ENCODE measurements at places on chromosomes 12 and 14.

GRCh38 chr12:115869604-115870003 lies 407.9 kb downstream of the MED13L start:
- no peak for DNase-seq

- no peak for DNase-seq
Observed at GRCh38 chr12:110253176-110253575, 27.9 kb upstream of the ATP2A2 start.

GRCh38 chr14:102490456-102490855 lies 19.1 kb downstream of the ANKRD9 start:
- no peak for DNase-seq

DNA sequence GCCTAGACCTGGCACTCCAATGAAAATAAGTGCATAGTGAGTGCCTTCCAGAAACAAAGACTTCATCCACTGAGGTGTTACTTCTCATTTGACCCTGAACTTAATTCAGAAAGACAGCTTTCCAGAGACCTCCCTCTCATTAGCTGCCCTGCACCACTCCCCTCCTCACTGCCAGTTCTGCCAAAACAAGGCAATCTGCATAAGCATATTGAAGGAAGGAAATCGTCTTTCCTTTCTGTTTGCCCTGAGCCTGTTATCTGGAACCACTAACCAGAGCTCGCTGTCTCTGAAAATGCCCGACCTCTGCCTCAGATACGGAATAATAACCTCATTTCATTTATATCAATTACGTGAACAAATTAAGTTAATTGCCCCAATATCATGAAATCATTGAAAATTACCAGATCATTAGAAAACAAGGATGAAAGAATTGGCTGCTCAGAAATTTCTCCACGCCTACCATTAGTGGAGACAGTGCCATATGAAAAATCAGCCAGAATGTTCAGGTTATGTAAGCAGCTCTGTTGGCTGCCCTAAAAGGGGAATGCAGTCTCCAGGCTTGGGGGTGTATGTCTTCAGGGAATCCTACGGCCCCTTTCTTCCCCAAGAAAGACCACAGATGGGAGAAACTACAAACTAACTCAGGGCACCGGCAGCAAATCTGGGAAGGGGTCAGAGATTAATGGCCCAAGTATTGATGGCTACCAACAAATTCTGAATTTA lies 149.9 kb upstream of the FKBP4 start:
- DNase-seq = peak; percentile 29

DNA sequence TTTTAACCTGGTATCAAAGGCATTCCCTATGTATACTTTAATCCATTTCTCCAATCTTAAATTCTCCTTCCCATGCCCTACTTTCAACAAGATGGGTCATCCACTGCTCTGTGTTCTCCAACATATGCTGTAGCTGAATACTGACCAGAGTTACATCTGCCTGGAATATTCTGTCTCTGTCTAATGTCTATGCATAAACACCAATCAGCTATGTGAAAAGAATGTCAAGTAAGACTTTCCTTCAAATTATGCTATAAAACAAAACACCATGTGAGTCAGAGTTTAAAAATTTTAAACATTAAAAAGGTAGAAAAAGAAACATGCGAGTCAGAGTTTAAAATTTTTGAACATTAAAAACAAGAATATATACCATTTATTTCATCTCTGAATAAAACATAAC lies 19.3 kb downstream of the NT5DC3 start:
- DNase-seq = no peak

DNA sequence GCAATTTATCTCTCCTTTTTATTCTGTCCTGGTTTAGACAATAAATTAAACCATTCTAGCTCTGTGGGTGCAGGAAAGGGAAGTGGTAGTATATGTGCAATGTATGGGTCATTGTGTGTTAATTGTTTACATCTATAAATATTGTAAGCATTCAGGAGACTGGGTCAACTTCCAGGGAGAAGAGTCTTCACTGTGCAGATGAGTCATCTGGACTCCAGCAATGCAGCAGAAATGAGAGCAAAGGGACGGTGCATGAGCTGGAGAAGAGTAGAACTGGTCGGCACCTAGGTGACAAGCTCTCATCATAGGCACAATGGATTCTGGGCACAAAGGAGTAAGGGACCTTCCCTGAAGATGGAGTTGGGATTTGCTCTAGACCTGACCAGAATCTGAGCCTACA lies 211.1 kb upstream of the DAAM1 start:
- no peak for DNase-seq

DNA sequence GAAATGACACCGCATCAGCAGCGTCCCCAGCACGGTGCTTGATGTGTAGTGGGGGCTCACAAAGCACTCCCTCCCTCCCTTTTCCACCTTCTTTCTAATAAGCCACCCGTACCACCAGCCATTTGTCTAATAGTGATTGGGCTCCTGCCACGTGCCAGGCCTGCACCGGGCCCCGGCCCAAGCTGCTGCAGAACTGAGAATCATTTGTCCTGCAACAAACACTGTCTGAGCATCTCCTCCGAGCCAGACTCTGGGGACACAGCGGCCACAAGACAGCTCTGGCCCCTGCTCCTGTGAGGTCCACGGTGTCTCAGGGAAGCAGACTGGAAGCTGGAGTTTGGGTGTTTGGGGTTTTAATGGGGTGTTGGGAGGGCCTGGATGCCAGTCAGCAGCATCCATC lies 43.9 kb downstream of the MVK start:
- DNase-seq = no peak

- DNase-seq = no peak
Observed at GRCh38 chr12:104172570-104172947, 34.5 kb upstream of the NFYB start.

DNA sequence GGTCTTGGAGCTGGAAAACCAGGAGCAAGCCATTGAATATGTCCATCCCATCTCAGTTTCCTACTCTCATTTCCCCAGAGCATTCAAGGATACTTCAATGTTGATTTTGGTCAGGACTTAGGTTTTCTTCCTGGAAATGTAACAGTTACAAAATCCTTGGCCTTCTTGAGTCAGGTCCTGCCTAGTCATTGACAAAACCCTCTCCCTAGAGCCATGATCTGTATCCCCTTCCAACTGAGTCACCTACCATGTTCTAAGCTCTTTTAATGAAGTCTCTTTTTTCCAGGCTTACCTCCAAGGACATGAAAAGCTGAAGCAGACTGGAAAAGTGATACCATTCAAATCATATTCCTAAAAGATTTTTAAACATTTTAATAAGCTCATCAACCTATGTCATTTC lies 549.2 kb downstream of the GALC start:
- DNase-seq = no peak

DNA sequence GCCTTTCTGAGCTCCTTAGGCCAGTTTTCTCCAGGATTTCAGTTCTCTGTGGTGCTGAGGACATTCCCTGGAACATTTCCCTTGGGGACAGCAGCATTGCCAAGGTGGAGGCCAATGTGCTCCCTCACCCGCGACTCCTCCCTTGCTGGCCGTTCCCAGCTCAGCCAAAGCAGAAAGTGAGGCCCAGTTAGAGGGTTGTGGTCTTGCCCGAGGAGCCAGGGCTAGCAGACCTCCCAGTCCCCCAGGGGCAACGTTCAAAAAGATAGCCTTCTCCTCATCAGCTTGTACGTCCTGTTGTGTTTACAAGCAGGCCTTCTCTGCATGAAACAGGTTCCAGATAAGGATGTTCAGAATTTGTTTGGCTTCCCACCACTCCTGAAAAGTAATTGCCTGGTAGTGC lies 78.4 kb downstream of the SSPN start:
- no peak for DNase-seq

DNA sequence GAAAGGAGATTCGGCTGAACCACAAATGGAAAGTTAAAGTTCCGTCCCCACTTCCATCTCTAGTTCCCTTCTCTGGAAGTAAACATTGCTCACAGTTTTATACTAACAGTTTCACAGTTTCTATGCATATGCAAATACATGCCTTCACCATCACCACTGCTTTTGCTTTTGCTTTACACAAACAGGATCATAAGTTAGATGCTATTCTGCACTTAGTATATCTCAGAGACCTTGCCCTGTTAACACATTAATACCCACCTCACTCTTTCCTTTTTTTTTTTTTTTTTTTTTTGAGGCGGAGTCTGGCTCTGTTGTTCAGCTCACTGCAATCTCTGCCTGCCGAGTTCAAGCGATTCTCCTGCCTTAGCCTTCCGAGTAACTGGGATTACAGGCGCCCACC lies 890 bp downstream of the TEP1 start:
- no peak for DNase-seq

DNA sequence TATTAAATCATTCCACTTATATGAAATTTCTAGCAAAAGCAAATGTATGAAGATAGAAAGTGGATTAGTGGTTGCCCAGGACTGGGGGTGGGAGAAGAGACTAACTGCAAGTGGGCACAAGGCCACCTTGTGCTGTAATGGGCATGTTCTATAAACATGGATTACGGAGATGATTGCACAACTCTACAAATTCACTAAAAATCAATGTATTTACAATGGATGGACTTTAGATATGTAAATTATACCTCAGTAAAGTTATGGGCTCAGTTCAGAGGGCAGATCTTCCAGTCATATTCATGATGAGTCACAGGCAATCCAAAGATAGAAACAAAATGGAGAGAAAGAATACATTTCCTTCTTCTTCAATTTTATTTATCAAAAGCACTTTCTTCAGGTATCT lies 173.9 kb downstream of the NDUFA12 start:
- DNase-seq = no peak

DNA sequence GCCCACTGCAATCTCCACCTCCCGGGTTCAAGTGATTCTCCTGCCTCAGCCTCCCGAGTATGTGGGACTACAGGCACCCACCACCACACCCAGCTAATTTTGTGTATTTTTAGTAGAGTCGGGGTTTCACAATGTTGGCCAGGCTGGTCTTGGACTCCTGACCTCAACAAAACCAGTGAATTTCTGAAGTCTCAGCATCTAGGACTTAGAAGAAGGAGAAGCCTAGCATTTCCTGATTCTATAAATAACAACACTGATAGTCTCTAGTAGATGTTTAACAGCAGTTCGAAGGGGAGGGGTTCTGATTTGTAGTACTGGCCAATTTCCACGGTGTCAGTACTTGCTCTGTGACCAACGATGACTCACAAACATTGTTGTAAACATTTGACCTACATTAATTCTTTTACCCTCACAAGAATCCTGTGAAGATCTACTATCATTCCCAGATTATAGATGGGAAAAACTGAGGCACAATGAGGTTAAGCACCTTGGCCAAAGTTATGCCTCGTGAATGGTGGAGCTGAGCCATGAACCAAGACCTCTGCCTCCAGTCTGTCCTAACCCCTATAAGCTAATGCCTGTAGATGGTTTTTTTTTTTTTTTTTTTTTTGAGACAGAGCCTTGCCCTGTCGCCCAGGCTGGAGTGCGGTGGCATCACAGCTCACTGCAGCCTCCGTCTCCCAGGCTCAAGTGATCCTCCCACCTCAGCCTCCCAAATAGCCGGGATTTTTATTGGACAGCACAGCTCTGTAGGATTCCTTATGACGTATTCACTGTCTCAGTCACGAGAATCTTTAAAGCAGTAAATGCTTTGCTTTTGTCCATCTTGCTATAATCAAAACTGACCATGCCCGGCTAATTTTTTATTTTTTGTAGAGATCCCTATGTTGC lies 5.2 kb downstream of the P2RX4 start:
- DNase-seq = no peak

GRCh38 chr12:102314821-102315220 lies 117.2 kb upstream of the PMCH start:
- DNase-seq = no peak

DNA sequence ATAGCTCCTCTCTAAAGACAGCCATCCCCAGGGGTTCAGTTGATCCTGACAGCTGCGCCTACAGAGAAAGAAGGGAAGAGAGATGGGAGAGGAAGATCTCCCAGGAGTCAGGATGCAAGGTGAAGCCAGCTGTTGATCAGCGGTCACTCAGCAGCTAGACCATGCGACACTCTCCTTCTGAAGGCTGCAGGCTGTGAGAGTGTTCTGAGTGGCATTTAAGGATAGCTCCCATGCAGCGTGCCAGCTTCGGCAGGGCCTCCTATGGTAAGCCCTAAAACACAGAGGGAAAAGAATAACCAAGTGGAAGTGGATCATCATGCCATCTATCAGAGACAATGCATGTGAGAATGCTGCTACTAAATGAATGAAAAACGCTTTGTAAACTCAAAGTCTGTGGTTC lies 197.9 kb upstream of the NUDT4 start:
- no peak for DNase-seq

DNA sequence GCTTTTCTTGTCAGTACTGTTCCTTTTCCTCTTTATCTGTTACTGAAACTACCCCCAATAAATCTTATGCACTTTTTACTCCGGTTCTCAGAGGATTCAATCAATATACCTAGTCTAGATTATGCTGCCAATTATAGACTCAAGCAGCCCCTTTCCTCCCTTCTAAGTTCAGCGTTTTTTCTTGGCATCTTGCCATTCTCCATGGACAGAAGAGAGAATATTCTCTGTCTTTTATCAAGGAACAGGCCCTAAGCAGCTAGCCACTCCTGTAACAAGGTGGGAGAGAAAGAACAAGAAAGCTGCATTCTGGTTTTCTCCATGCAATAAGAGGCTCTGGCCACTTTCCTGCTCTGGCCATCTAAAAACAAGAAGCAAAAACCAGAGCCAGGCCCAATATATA lies 263.0 kb upstream of the ALG10 start:
- DNase-seq = no peak

DNA sequence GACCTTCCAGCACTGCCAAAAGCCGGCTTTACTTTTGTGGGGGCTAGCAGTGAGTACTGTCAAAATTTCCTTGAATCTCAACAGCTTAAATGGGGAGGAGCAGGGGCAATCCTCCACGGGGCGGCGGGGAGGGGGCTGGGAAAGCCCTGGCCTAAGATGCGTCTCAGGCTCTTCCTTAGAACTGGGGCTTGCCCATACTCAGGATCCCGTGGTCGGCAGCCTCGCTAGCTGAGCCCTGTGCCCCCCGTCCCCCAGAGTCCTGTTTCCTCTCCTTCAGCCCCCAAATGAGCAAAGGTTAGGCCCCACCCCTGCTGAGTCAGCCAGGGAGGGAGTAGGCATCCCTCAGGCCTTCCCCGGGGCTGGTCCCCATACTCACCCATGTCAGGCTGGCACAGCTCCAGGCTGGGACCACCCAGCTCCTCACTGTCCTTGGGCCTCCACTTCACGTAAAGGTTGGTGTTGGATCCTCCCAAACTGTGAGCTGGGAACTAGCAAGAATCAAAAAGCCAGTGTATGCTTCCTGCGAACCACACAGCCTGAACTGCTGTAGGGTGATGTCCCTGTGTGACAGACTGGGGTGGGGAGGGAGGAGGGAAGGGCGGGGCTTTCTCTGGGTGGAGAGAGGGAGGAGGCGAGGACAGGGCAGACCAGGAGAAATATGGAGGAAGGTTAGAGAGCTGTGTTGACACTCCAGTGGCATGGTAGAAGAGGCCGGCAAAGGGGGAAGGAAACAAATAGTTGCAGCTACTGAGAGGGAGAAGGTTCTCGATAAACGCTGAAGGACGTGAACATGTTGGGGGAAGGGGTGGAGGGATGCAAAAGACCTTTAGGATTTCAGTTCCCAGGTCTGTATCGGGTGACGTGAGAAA lies 5.9 kb upstream of the BAZ2A start:
- DNase-seq = peak; percentile 88

DNA sequence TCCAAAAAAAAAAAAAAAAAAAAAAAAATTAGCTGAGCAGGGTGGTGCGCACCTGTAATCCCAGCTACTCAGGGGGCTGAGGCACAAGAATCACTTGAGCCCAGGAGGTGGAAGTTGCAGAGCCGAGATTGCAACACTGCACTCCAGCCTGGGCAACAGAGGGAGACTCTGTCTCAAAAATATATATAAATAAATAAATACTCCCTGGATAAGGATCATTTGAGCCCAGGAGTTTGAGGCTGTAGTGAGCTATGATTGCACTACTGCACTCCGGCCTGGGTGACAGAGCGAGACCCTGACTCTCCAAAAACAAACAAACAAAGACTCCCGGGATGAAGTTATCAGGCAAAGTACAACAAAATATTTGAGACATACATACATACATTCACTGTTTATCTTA lies 3.3 kb upstream of the NAA25 start:
- DNase-seq = no peak

Measured in Kasumi-1 (cell line).